Stimulated activated CD8-positive, alpha-beta memory T cell treated with anti-CD3 and anti-CD28 coated beads, Interleukin-2, amount 100 ng/mL, for 48 hours (primary cell): ENCODE measurements at places on chromosomes 1 and 21.

GRCh38 chr1:170730014-170730413, 66.1 kb downstream of the PRRX1 start:
- DNase-seq = no peak

- no peak for DNase-seq
Measured at GRCh38 chr1:22402356-22403053, 49.1 kb upstream of the ZBTB40 start.

- no peak for DNase-seq
Measured at GRCh38 chr1:111097356-111098099, 42.4 kb downstream of the DRAM2 start.

DNA sequence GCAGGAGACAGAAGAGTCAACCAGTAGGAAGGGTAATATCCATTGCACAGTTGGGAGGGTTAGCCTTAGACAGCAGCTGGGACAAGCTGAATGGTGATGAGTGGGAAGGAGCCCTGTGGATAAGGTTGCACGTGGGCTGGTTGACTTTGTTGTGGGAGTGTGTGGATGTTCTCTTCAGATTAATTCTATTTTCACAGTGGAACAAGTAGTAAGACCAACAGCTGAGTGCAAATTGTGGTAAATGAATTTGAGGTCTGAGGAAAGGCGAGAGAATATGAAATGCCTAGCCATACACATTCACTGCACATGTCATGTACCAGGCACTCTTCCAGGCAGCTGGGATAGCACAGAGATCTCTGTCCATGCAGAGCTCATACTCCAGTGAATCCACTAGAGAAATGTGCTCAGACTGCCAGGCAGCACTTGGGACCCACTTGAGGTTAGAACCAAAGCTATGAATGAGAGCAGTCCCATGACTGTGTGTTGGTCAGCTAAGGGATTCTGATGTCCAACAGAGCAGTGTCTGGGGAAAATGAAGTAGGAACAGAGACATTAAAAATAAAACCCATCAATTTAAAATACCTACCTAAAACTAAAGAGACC, 25.2 kb upstream of the VTCN1 start:
- DNase-seq = no peak

GRCh38 chr1:223678841-223679240, 13.3 kb upstream of the CAPN8 start:
- no peak for DNase-seq

DNA sequence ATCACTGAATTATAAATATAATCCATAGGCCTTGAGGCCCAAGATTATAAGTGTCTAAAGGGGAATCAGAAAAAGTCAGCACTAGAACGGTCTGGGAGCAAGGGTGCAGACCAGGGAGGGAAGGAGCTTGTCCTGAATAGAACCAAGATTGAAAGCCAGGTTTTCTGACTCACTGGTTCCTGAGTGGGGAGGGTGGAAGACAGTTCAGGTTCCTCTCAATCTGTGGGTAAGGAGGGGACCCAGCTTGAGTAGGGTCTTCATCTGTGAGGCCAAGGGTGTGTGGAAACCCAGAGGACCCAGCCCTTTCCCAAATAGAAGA, 842 bp downstream of the LENEP start:
- no peak for DNase-seq

DNA sequence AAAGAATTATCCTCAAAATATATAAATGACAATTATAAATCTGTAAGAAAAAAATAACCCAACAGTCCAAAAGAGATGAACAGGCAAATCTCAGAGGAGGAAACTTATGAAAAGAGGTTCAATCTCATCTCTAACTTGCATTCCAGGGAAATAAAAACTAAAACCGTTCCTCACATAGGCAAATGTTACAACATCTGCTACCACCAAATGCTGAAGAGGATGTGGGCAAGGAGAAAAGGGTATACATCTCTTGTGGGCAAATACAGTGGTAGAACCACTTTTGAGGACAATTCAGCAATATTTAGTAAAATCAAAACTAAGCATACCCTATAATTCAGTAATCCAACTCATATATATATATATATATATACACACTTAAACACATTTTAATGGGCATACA, 33.7 kb upstream of the SGIP1 start:
- DNase-seq = no peak

- DNase-seq = no peak
Measured at GRCh38 chr1:7300893-7301663, 470.0 kb upstream of the VAMP3 start.

- DNase-seq = no peak
Measured at GRCh38 chr1:115655306-115655663, 13.5 kb downstream of the VANGL1 start.

- DNase-seq = no peak
Measured at GRCh38 chr1:151003180-151003579, 3.5 kb downstream of the MINDY1 start.

DNA sequence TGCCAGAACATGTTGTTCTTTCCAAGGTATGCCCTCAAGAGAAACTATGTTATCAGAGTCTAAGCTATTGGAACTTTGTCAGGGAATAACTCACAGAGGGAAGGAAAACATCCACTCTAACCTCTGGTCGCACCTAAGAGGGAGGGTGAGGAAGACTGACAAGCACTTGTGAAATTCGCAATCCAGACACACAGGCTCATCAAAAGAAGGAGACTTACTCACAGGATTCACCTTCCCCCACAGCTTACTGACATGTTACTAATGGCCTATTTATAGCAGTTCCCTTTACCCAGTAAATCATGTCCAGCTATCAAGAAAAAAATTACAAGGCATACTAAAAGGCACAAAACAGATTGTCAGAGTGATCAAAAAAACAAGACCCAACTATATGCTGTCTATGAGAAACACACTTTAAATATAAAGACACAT, 36.9 kb downstream of the WDR64 start:
- DNase-seq = no peak

DNA sequence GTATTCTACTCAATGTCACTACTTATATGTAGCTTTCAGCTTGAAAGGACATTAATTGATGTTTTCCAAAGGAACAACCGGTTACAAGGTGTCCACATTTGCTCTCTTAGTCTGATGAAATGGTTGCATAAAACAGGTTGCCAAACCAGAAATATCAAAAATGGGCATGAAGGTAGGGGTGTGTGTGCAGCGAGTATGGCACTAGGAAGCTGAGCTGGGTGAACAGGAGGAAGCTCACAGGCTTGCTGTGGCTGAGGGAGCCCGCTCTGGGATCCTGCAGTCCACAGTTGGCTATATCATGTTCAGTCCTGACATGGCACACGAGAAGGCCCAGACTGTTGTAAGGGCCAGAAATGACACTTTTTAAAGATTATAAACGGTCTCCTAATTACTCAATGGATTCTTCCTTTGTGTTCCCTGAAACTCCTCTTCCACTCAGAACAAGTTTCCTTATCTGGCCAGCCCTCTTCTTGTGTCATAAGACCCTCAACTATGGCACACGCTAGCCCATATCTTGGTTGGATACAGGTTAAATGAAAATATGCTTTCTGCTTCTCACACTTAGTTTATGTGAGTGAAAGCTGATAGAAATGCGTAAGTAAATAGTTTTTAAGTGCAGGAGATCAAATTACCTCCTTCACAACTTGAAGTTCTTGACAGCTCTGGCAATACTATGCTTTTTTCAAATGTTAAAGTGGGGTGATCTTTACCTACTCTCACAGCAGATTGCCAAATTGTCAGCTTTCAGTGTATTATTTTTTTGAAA, 201.5 kb downstream of the LMO4 start:
- DNase-seq = no peak

GRCh38 chr1:118333601-118334210, 148.7 kb upstream of the SPAG17 start:
- no peak for DNase-seq

DNA sequence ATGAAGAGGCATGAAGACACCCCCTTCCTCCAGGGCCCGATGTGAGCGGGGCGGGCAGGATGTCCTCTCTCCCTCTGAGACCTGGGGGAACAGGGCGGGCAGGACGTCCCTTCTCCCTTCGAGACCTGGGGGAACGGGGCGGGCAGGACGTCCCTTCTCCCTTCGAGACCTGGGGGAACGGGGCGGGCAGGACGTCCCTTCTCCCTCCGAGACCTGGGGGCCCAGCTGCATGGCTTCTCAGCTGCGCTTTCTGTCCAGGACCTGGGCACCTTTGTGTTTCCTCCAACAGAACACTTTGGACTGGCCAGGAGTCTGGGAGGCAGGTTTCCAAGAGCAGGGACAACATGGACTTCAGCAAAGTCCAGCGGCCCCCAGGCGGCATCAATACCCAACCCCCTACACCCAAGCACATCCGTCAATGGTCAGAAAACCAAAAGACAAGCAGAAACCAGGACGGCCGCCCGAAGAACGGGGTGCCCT, 30.8 kb upstream of the ADARB1 start:
- no peak for DNase-seq

GRCh38 chr1:42761567-42761966, 5.3 kb downstream of the P3H1 start:
- DNase-seq = no peak

DNA sequence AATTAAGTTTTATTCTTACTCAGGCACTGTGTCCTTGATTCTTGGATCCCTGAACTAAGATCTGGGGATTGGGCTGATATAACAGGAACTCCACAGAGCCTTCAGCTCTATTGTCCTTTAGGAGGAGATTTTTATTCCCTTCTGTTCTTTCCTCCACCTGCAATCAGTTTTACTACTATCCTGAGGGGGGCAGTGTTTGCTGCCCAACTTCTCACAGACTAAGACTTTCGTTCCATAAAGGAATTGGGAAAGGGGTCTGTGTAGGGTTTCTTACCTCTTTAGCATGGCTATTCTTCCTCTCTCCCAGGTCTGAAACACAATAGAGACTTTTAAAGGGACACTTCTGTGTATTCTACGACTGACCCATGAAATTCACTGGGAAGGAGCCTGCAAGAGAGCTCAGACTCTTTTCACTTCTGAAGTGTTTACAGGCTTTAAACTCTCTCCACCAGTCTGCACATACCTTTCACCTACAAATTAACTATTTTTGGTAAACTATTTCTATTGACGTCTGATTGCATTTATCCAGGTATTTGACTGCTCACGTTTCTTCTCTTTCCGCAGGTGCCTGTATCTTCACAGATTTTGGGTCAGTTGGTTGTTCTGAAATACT, 103.3 kb upstream of the DEPDC1 start:
- DNase-seq = no peak

DNA sequence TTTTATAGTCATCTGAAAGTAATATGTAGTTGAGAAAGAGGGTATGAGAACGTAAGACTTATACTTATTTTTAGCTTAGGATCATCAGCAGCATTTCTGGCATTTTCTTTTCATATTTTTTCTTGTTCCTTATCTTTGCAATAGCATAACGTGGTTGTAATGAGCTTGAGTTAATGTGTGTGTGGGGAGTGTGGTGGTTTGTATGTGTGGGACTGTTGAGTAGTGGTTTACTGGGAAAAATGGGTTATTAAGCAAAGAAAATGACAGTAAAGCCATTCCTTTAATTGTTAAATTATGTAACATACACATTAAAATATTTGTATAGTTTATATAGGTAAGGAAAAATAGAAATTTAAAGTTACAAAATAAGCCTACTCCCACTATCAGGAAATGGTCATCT, 15.2 kb downstream of the PIP5K1A start:
- DNase-seq = no peak

DNA sequence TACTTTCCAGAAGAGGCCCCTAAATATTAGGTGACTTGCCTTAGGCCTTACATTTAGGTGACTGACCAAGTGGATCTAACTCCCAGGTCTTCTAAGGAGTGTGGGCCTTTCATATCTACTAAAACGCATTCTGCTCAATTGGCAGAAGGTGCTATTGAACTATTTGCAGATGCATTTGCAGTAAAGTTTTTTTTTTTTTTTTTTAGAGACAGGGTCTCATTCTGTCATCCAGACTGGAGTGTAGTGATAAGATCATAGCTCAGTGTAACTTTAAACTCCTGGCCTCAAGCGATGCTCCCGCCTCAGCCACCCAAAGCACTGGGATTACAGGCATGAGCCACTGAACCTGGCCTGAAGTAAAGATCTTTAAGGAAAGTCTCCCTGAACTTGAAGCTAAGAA, 13.0 kb upstream of the ACBD6 start:
- DNase-seq = no peak

DNA sequence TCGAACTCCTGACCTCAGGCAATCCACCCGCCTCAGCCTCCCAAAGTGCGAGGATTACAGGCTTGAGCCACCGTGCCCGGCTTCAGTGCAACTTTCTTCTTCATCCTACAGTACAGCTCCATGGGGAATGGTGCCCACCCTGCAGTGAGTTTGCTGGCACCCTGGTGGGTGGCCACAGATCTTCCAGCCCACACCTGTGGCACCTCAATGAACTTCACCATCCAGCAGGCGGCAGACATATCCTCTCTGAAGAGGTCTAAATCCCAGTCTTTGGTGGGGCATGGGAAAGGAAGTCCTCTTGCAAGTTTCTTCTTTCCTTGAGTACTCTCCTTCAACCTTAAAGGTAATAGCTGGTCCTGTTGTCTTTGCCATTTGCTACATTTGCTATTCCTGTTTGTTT, 18.1 kb upstream of the ZBTB8A start:
- DNase-seq = no peak

- no peak for DNase-seq
Measured at GRCh38 chr21:45623436-45623835, 20.1 kb upstream of the PCBP3 start.

- no peak for DNase-seq
Measured at GRCh38 chr1:62022382-62022983, 172.2 kb upstream of the L1TD1 start.

GRCh38 chr1:215793180-215793579, 226.1 kb downstream of the KCTD3 start:
- DNase-seq = no peak

DNA sequence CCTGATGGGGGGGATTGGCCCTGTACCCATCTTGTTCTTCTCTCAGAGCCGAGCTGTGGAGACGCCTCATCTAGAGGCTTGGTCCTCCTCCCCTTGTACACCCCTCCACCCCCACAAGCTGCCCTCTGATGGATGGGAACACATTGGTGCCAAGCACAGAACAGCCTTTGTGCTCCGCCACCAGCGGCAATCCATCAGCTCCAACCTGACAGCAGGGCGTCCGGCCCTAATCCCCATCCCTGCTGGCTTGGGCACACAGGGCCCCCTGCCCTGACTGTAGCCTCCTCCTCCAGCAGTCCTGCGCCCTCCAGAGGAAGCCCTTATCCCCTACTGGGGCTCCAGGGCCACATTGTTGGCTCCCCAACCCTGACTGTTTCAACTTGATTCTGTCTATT, 3.8 kb upstream of the MYOG start:
- DNase-seq = no peak

DNA sequence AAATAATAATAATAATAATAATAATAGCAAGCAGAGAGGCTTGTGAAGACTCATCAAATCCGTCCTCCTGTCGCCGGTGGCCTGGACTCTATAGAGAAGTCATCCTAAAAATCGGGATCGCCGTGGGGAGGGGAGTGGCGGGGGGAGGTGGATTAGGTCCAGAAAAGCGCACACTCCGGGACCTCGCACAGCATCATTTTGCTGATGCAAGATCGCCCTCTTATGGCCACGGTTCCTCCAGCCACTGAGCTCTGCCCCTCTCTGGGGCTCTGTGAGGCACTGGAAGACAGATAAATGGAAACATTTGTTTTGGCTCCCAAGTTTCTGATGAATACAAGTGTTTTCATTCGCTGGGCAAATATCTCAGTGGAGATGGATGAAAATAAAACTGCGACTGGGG, 612.0 kb downstream of the MATN1 start:
- peak; percentile 5 for DNase-seq
